NCI-H1092 treated with DMSO at 0.1 percent for 48 hours (cell line): ENCODE measurements at places on chromosomes 4 and X.

- no peak for DNase-seq
Measured at GRCh38 chr4:5249727-5250126, 198.4 kb downstream of the STK32B start.

DNA sequence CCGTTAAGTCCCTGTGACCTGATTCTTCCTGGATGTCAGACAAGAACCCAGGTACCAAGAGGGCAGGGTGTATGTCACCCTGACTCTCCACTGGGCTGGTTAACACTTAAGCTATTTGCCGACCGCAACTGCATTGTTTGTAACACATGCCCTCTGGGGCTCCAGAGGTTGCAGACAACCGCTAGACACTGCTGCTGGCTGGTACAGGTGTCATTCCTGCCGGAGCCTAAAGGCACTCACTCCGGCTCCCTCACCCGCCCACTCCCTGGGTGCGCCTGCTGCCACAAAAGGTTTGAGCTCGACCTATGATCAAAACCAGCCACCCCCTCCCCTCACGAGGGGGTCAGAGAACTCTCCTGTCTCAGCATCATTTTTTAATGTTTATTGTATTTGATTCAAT is 208.2 kb downstream of the FAT4 start:
- DNase-seq: no peak

GRCh38 chrX:153641627-153642026 is 5.4 kb upstream of the DUSP9 start:
- DNase-seq: no peak

DNA sequence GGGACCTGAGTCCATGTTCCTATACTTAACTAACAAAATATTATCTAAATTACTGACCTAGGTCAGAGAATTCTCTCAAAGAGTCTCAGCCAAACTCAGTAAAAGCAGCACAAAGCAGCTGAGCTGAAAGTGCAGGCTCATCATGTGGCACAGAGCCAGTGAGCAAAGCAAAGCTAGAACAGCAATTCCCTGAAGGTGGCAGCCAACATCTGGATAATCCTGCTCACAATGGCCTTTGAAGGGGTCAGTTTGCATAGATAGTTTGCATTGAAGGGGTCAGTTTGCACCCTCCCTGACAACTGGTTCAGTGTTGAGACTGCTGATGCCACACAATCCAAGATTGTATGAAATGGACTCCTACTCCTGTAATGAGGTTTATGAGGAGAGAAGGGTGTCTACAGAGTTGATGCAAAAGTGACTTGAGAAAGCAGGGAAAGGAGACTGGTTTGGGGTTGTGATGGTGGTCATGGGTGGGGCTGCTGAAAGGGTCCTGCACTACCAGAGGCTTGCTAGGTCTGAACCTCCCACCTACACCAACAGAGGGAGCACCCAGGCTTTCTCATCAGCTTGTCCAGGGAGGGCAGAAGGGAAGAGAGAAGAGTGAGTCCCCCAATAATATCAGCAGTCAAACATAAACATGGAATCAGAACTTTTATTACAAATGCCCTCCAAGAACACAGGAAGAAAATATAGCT is 39.7 kb downstream of the TRIM61 start:
- DNase-seq: no peak

DNA sequence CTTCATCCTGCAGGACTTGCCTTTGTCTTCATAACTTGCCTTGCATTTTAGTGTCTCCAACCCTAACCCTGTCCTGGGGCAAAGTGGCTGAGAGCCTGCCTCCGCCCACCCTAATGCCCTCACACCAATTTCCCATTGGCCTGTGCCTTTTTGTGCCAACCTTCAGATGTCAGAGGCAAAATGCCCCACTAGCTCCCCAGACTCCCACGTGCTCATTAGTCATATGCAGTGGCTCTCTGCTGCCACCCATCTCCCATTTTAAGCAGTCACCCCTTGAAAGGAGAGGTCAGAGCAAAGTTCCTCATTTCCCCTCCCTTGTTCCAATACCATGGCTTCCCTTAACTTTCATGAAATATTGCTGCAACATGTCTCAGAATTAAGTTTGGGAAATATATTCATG is 74.8 kb upstream of the PASD1 start:
- peak; percentile 3 for DNase-seq

- no peak for DNase-seq
Measured at GRCh38 chrX:134552351-134552750, 92.4 kb downstream of the HPRT1 start.

GRCh38 chrX:13598877-13599276 is 29.5 kb downstream of the EGFL6 start:
- no peak for DNase-seq

- DNase-seq: peak; percentile 50
Measured at GRCh38 chr4:123443401-123444289, 47.0 kb downstream of the SPRY1 start.

- no peak for DNase-seq
Measured at GRCh38 chr4:83240379-83240875, 44.2 kb downstream of the COQ2 start.

- no peak for DNase-seq
Measured at GRCh38 chr4:141020801-141021261, 112.4 kb downstream of the RNF150 start.

- peak; percentile 73 for DNase-seq
Measured at GRCh38 chrX:51641421-51642021, 22.8 kb upstream of the CENPVL3 start.

DNA sequence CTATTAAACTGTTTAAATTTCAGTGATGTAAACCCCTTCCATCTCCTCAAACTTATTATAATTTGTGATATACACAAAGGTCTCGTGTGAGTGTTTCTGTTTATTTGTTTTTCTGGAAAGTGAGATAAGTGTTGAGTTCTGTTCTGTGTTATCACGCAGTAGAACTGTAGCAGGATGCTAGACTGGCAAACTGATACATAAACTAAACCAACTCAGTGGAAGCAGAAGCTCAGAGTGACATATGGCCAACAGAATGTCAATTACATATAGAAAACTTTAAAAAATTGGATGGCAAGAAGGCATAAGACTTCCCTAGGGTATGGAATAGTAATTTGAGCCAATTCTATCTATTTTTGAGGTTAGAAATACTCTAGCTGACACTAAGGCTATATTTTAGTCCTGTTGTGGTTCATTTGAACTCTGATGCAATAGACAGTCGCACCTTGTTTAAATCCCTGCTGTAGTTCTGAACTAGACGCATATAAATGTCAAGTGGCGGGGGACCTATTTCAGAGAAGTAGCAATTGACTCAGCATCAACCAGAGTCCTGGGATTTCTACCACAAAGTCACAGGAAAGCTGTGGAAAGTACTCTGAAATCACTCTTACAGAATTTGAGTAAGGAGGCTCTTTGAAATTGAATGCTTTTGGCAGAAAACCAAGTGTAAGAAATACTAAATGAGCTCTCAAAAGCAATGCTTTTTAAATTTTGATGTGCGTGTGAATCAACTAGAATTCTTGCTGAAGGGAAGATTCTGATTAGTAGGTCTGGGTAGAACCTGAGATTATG is 294.4 kb downstream of the INPP4B start:
- no peak for DNase-seq

GRCh38 chr4:905485-906338 is 26.4 kb downstream of the GAK start:
- no peak for DNase-seq

- no peak for DNase-seq
Measured at GRCh38 chrX:2846992-2847391, 18.3 kb downstream of the GYG2 start.

- peak; percentile 29 for DNase-seq
Measured at GRCh38 chr4:105551965-105552746, at the start of gene ARHGEF38. ARHGEF38 (plus strand) TSS chr4:105552620; CDS start chr4:105552766, 146 bp downstream.

DNA sequence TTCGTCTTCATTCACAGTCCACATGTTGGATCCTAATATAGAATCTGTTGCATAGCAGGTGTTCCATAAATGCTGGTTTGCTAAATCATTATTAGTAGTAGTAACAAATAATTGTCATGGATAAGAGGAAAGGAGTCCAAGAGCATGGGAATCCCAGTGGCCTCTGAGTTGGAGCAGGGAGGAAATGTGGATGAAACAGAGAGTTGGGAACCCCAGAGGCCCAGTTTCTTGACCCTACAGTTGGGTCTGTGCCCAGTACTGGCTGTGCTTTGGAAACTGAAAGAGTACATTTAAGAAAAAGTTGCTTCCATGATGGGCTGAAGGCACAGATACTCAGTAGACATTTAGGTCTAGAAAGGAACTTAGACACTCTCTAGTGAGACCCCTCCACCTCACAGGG is 149.4 kb upstream of the PSAPL1 start:
- no peak for DNase-seq

- no peak for DNase-seq
Measured at GRCh38 chr4:4848540-4848939, 10.9 kb upstream of the MSX1 start.

GRCh38 chr4:123233136-123233768 is 163.3 kb upstream of the SPRY1 start:
- no peak for DNase-seq

DNA sequence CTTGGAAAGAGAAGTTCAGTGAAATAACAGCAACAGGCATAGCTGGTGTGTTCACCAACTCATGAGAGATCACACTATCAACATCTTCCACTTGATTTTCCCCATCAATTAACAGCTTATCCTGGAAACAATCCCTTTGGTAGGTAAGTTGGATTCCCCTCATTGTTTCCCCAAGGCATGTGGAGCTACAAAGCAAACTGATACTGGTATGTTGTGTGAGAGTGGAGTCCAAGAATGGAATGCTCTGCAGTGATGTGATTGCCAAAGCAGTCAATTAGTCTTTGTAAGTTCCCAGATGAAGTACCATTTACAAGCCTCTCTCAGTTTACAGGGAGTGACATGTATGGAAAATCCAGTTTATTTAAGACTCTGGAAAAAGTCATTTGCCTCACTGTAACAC is 13.7 kb upstream of the XAGE2 start:
- no peak for DNase-seq

DNA sequence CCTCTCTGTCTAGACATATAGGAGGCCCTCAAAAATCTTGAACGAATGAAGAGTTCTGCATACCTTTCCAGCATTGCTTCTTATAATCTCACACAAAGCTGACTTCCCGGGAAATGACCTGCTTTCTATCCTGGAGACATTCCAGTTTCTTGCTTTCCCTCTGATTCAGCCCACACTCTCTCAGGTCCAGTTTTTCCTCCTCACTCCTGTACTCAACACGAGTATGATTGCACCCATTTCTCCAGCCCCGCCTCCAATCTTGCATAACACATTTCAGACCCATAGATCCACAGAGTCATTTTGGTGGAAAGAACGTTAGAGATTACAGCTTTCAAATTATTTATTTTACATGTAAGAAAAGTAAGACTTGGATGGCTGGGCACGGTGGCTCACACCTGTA is 127.5 kb upstream of the TLR3 start:
- DNase-seq: no peak

DNA sequence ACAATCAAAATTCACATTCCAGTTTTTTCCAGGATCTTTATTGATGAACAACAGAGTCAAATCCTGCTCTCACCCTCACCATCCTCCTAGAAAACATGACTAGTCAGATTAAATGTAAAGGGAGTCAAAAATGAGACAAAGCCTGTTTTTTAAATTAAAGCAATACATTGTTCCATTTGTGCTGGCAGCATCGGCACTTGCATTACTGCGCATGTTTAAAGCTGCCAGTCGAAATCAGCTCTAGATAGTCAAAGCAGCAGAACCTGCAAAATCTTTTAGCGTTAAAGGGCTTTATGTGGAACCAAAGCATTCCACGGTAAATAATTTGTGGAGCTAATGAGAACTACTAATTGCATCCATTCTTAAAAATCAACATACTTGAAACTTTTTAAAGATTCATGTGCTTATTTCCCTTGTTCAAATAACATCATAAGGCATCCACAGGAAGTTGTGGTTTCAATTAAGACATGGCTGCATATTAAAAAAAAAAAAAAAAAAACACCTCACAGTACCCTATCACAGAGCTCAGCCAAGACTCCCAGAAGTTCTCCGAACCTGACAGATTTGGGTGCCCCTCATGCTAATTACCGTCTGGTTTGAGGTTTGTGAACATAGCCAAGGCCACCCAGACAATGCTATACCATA is 82.2 kb downstream of the SH3KBP1 start:
- DNase-seq: no peak

DNA sequence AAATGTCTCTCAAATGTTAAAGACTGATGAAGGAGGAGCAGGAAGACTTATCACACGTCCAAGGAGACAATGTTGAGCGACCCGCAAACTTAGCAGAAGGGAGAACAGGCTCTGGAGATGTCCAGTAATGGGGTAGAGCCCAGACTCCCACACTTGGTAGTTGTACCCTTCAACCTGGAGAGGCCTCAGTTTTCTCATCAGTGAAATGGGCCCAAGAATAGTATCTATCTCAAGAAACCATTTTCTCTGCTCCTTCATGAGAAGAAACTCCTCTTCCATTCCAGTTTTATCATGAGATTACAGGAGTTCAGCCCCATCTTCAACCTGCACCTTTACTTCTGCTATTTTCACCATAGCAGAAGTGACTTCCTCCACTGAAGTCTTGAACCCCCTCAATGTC is 169.9 kb downstream of the DHRSX start:
- DNase-seq: no peak

GRCh38 chrX:153032397-153033118 is 23.7 kb upstream of the PNMA3 start:
- DNase-seq: peak; percentile 68

GRCh38 chr4:125191232-125191631 is 123.5 kb upstream of the FAT4 start:
- no peak for DNase-seq

GRCh38 chr4:27057053-27057452 is 196.4 kb downstream of the STIM2 start:
- no peak for DNase-seq

GRCh38 chrX:66731398-66731797 is 92.5 kb upstream of the EDA2R start:
- DNase-seq: no peak

DNA sequence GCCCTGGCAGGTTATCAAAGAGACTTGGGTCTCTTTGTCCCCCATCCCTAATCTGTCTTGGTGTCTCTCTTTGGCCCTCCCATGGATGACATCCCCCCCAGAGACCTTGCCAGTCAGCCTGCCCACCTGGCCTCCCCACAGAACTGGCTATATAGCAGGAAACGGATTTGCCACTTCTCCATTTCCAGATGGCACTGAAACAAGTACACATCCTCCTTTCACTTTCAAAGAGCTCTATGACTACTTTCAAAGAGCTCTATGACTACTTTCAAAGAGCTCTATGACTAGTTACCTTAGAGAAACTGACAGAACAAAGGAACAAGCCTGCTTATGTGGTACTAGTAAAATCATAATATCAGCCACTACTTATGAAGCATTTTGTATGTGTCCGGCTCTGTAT is 175.3 kb downstream of the MAML3 start:
- DNase-seq: peak; percentile 31

GRCh38 chr4:188683571-188683970 is 544.3 kb downstream of the TRIML1 start:
- no peak for DNase-seq

GRCh38 chrX:153665726-153666306 is 7.8 kb downstream of the PNCK start:
- DNase-seq: no peak

GRCh38 chrX:103475381-103475780 is 43.9 kb downstream of the RAB40A start:
- DNase-seq: no peak

GRCh38 chrX:29691044-29691443 is 524.3 kb upstream of the MAGEB2 start:
- no peak for DNase-seq
